ENCODE measurements at places on chromosomes 3 and 15. TPM values are rescaled to one million over a fixed set of nuclear protein-coding genes. Genes with fewer than 3 reads are reported as not detected.

The MANF gene
- 80.9 TPM for total RNA-seq

The ARIH1 gene
- 65.9 TPM for total RNA-seq

The GOLGA6L9 gene
- 0.88 TPM for total RNA-seq

The ZNF80 gene
- total RNA-seq: not detected

The CPEB1 gene
- 0.23 TPM for total RNA-seq

DNA sequence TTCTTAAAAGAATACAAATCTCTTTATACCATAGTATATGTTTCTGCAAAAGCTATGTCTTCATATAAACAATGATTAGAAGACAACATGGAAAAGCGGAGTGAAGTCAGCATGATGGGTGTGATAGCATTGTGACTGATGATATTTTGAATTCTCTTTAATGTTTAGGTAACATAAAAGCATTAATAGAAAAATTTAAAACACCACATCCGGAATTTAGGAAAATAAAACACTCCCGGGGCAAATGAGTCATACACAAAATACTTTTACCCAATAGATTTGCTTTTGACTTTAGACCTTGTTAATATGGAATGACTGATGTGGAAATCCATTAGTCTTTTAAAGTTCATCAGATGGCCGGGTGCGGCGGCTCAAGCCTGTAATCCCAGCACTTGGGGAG, 134.7 kb downstream of the P3H2 start:
- DNase-seq: no peak

- DNase-seq: no peak
Observed at GRCh38 chr3:150419076-150419868, 11.2 kb downstream of the TSC22D2 start.

- DNase-seq: no peak
Observed at GRCh38 chr3:135556174-135556573, 409.4 kb upstream of the PPP2R3A start.

GRCh38 chr3:155281912-155282311, 11.6 kb downstream of the STRIT1 start:
- DNase-seq: no peak

GRCh38 chr3:10555263-10555662, 49.9 kb upstream of the ATP2B2 start:
- peak; percentile 26 for DNase-seq

- DNase-seq: no peak
Observed at GRCh38 chr3:28768439-28768838, 419.8 kb upstream of the AZI2 start.

All from left lobe of liver (tissue), 2 donors.